ENCODE measurements at places on chromosomes 2 and 18.

- DNase-seq, result peak; percentile 13
These were observed 124.1 kb downstream of the MEMO1 start for GRCh38 chr2:31886700-31887099.

DNA sequence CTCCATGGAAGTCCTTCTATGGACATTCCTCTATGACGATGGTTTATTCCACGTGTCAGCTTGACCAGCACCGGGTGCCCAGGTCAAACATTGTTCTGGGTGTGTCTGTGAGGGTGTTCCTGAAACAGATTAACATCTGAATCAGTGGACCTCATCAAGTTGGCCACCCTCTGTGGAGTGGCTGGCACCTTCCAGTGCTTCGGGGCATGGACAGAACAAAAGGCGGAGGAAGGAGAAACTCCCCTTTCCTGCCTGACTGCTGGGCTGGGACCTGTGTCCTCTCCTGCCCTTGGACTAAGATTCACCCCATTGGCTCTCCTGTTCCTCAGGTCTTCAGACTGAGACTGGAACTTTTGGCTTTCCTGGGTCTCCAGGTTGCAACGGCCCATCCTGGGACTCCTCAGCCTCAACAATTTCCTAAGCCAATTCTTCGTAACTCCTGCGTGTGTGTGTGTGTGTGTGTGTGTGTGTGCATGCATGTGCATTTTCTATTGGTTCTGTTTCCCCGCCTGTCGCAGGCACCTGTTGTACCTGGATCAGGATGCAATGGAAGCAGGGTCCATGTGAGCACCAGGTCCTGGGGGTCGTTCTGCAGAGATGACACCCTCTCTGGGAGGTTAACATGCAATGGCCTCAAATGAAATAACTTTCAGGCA, 357.2 kb upstream of the SALL3 start:
- DNase-seq, result no peak

DNA sequence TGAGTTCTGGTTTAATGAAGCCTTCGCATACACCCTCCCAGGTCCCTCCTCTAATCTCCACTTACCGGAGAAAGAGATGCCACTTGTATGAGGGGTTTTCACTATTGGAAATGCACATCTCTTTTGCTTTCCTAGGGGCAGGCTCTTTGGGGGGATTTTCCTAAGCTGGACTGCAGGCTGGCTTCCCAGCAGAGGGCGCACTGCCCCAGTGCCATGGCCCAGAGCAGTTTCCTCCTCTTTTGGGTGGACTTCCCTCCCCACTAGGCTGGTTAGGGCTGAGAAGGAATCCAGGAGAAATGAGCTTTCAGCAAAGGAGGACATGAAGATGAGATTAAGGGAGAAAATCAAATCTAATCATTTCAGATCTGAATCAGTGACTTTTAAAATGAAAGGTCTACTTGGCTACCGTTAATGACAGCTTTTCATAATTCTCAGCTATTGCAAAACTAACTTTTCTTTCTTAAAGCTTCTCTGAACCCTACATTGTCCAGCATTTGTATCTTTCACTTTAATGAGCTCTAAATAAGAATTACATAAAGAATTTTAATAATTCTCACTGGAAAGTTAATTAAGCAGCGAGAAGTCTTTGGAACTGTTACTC, 784.1 kb upstream of the FANCL start:
- DNase-seq, result peak; percentile 20

GRCh38 chr2:150484461-150485021, 2.9 kb downstream of the RND3 start:
- no peak for DNase-seq

DNA sequence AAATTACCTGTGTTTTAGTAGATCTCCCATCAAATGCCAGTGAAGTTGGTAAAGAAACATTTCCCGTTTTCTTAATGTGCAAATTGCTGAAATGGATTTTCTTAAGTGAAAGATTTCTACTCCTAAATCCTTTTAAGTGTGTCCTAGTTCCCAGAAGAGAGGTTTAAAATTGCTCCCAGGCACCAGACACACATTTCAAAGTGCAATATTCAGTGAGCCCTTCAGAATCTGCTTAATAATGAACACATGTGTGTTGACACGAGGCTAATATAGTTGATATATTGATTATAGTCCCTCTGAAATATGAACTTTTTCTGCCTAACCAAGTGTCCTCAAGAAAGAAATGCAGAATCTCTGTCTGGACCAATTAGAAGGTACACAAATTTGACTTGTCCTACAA, 861.7 kb upstream of the CNTNAP5 start:
- no peak for DNase-seq

DNA sequence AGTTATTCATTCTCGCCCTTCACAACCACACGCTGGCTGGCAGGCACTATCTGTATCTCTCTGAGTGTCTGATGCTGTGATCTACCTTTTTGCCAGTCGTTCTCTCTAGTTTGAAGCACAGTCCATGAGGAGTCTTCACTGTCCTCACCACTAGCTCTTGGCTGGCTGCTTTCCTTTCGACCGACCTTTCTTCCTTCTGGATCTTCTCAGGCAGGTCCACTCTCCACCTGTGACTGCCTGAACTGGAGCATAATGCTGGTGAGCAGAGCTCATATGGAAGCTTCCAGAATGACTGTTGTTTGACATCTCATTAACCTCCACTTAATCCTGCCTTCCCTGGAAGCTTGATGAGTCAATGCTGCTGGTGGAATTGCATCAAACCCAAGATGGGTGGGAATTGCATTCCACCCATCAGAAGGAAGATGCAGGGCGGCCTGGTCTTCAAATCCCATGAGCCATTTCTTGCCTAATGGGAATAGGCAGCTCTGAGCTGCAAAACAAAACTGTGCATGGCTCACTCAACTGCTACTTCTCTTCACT, 283.5 kb upstream of the HDAC4 start:
- DNase-seq, result no peak

DNA sequence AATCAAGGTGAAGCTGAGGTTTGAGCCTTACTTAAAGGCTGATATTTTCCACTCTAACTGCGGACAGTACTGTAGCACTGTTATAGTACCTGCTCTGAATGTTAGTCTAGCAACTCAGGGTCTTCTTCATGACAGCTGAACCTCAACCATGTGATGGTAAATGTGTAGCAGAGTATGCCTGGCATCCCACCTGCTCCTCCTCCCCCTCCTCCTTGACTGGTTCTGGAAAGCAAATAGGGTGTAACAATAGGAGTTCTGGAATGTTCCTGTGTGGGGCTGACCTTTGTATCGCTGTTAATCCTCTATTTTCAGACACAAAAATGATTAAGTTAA, 447 bp upstream of the CCL20 start:
- no peak for DNase-seq

- no peak for DNase-seq
These were observed 925.5 kb downstream of the SLC4A3 start for GRCh38 chr2:220552790-220553535.

- DNase-seq, result no peak
These were observed 644 bp upstream of the DYM start for GRCh38 chr18:49460976-49461601.

GRCh38 chr2:205868773-205869333, 186.6 kb downstream of the NRP2 start:
- no peak for DNase-seq

DNA sequence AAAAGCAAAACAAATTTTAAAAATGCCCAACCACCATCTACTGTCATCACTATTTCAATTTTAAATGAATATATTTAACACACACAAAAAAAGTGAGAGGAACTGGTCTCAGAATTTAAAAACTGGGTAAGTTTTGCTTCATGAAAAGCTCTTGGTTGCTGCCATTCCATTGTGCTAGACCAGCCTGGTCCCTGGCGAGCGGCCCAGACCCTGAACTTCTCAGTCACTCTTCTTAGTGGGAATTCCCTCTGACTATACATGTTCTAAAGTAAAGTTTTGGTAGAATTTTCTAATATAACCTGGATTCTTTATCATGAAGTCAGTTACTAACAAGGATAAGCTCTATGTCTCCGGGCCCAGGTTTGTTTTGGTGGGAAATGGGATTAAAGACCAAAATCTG, 34.8 kb upstream of the TMEM177 start:
- DNase-seq, result no peak

DNA sequence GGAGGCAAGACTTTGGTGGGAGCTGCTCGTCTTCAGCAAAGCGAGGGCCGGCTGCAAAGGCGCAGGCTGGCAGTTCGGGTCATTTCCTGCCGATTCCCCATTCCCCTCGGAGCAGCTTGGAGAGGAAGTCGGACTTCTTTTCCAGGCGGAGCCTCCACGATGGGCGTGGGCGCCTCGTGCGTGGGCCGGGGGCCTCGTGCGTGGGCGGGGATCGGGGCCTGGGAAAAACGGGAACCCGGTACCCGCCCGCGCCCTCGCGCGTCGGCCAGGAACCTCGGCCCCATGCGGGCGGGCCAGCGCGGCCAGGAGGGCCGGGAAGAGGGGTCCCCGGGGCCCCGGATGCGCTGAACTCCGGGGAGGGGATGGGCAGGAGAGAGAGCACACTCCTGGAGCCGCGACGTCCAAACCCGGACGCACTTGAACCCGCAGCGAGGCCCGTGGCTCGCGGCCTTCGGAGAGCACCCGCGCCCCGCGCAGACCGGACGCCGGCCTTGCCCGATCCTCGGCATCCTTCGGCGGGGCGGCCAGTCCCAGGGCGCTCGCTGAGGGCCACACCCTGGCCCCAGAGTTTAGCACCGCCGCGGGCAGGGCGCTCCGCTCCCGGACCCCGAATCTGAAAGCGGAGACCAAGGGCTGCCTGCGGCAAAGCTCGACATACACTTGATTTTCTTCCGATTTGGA, 368.4 kb downstream of the MTX2 start:
- peak; percentile 4 for DNase-seq

DNA sequence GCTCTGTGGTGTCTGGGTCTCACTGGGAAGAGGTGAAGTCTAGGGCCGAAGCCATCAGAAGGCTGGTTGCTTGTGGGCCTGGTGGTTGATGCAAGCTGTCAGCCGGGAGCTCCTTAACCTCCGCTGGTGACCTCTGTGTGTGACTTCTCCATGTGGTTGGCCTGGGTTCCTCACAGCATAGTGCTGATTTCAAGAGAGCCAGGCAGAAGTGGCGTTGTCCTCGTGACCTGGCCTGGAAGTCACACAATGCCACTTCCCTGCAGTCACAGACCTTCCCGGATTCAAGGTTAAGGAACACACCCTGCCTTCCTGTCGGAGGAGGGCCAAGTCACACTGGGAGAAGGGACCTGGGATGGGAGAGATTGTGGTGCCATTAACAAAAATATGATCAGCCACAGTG, 303.7 kb upstream of the HS6ST1 start:
- DNase-seq, result no peak

DNA sequence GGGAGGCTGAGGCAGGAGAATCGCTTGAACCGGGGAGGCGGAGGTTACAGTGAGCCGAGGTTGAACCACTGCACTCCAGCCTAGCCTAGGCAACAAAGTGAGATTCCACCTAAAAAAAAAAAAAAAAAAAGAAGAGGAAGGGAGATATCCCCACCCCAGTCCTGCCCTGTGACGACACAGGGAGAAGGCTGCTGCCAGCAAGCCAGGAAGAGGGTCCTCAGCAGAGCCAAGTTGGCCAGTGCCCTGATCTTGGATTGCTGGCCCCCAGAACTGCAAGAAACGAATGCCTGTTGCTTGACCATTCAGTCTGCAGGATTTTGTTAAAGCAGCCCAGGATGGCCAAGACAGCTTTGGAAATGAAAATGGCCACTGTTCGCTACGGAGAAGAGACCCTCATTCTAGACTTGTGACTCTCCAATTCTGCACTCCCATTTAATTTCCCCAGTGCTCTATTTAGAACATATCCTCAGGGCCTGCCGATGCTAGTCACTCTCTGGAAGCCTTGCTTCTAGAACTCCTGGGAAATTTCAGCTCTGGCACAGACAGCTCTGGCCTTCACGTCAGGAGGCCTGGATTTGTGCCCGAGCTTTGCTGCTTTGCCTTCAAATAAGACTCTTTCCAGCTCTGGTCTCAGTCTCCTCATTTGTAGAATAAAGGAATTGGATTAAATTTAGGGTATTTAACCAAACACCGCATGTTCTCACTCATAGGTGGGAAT, 15.7 kb upstream of the AMMECR1L start:
- peak; percentile 90 for DNase-seq

DNA sequence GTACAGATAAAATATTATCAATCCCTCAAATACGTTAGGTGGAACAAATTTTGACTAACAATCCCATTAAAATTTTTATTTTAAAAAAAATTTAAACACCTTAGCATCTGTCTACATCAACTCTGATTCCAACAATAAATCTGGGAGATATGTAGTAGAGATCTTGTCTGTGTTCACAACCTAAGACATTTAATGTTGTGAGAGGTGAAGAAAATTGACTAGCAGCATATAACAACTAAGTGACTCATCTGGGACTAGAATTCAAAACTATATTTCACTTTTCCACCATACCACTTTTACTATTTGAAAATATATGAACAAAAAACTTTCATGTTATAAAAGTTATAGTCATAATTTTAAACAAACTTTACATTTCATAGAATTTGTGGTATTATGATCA, 97.9 kb downstream of the ATAD2B start:
- DNase-seq, result no peak

DNA sequence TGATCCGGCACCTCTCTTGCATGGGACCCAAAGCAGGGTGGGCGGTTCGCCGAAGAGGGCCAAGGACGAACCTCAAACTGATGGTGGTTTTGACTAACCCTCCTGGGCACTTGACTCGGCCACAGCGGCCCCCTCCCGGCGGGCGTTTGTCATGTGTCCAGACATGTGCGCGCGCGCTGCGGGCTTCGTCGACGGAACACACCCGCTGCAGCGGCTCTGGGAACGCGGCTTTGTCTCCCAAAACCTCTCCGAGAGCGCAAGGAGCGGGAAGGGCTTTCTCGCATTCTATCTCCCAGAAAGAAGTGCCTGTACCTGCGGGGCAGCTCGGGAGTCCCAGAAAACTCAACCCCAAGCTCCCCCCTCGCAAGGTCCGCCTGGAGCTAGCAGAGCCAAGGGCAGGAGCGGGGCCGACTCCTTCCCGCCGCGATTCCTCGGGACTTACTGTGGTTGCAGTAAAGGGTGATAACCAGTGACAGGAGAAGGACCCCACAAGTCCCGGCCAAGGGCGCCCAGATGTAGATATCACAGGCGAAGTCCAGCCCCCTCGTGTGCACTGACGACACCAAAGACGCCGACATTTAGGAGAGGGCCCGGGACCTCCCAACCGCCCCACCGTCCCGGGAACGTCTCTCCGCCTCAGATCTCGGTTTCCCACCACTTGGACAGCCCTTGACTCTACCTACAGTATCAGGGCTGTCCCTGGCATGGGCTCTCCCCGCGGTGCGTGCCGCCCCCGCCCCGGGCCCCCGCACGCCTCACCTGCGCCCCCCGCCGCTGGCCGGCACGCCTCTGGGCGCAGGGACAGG, 1.6 kb downstream of the CD8A start:
- no peak for DNase-seq

GRCh38 chr2:5713101-5713500, 20.9 kb downstream of the SOX11 start:
- DNase-seq, result no peak

DNA sequence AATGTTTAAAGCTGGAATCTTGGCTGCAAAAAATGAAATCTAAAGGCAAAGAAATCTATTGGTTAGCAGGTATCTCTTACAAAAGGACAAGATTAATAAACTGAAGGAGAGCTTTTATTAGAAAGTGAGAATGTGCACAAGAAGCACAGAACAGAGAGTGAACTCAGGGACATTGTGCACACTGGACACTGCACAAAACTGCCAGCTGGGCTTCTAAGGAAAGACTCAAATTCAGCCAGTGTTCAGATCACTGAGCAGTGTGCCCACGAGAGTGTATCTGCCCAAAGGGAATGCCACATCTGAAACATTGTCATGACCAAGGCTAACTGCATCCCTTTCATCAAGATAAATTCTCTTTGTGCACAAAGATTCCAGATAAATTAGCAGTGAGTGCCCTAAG, 129.7 kb upstream of the KCNH7 start:
- no peak for DNase-seq

- DNase-seq, result no peak
These were observed 13.7 kb downstream of the TET3 start for GRCh38 chr2:73998451-73998850.

GRCh38 chr2:120729406-120730399, 6.0 kb upstream of the GLI2 start:
- no peak for DNase-seq
